ENCODE measurements at places on chromosomes 5 and 9.
A peak's percentile ranks its signal among the peaks of the same experiment; 100 is the strongest.

DNA sequence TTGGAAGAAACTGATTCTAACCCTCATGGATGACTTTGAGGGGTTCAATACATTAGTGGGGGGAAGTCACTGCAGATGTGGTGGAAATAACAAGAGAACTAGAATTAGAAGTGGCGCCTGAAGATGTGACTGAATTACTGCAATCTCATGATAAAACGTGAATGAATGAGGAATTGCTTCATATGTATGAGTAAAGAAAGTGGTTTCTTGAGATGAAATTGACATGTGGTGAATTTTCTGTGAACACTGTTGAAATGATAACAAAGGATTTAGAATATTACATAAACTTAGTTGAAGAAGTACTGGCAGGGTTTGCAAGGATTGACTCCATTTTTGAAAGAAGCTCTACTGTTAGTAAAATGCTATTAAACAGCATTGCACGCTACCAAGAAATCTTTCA lies 113.0 kb downstream of the UGCG start:
- no peak for DNase-seq

GRCh38 chr9:114902786-114903524 lies 27.4 kb downstream of the TNFSF8 start:
- peak; percentile 47 for DNase-seq

- DNase-seq: no peak
Measured at GRCh38 chr5:179166886-179167841, 107.0 kb downstream of the ZNF354C start.

- DNase-seq: no peak
Measured at GRCh38 chr5:88551724-88552345, 283.2 kb upstream of the TMEM161B start.

DNA sequence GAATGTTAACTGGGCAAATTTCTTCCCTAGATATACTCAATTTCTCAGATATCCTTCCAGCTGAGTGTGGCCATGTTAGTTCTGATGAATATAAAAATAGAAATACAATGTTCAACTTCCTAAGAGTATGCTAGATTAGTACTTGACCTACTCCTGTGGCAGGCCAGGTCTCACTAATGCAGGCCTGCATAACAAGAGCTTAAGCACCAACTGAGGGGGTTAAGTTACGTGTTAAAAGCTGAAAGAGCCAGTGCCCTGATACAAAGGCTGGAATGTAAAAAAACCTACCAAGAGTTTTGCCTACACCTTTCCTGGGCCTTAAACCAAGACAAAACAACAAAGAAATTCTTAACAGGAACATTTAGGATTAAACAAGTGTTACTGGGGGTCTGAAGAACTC lies 102.8 kb downstream of the MRPS30 start:
- no peak for DNase-seq

GRCh38 chr9:117164512-117164911 lies 250.3 kb downstream of the ASTN2 start:
- DNase-seq: no peak

- DNase-seq: no peak
Measured at GRCh38 chr9:105679257-105680022, 14.9 kb upstream of the TMEM38B start.

GRCh38 chr5:17839848-17840247 lies 205.6 kb downstream of the TAF11L14 start:
- no peak for DNase-seq

- no peak for DNase-seq
Measured at GRCh38 chr9:8457055-8457454, 657.5 kb upstream of the DMAC1 start.

GRCh38 chr9:86685556-86685955 lies 261.8 kb downstream of the GAS1 start:
- DNase-seq: no peak

DNA sequence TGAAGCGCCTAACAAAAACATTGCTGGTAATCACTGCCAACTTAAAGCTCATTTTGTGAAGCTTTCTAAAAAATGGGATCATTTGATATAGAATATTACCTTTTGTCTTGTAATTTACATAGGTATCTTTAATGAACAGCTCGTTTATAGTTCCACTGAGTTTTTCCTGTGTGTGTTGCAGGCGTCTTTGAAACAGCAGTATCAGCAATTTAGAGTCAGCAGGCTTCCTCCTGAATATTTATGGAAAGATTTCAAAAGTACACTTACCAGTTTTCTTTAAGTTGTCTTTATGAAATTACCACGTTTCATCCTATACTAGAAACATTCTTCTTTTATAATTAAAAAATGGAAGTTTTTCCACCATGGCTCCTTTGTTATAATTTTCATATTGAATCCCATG lies 140.3 kb upstream of the GRIN3A start:
- no peak for DNase-seq

- DNase-seq: no peak
Measured at GRCh38 chr5:2212481-2212880, 329.8 kb upstream of the IRX4 start.

- DNase-seq: no peak
Measured at GRCh38 chr9:112446080-112446479, 40.5 kb upstream of the KIAA1958 start.

DNA sequence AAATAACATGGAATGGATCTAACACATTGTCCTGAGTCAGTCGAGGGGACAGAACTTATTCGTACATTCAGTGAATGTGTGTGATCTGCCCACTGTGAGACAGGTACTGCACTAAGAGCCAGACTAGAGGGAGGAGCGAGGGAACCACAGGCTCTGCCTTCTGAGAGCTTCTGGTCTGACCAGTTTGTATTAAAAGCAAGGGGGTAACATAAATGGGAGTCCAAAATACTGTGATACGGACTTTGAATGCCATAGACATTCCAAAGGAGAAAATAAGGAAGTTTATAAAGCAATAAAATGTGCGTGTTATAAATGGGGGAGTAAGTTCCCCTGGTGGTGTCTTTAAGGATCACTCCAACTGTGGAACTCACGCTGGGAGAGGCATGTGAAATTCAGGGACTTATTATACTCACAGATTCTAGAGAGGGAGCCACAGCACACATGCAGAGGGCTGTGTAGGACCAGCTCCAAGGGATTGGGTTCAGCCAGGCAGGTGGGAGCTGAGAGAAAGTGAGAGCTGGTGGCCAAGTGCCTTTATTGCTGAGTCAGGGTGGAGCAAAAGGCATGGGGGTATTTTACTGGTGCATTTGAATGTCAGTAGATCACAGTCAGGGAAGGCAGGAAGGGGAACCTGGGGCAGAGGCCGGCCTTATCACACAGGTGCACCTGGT lies 186.5 kb upstream of the WWC1 start:
- DNase-seq: no peak

- DNase-seq: no peak
Measured at GRCh38 chr9:88809355-88810161, 181.7 kb upstream of the S1PR3 start.

GRCh38 chr5:127757576-127757975 lies 54.4 kb downstream of the CCDC192 start:
- DNase-seq: no peak

DNA sequence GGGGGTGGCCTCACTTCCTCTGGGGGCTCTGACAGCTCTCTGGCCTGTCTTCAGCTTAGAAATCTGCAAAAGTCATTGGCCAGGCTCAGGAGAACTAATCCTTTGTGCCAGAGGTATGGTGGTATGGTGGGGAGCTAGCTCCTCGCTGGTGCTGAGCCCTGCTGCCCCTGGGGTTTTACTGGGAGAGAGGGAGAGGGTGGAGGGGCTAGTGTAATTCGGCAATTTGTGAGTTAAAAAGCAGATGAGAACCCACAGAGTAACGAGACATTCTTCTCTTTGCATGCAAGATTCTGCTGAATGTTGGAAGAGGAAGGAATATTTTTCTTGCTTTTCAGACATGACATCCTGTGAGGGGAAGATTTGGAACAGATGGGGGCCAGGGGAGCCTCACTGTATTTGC lies 65.5 kb upstream of the SPRY4 start:
- no peak for DNase-seq

GRCh38 chr9:85740787-85741094 lies 1.0 kb downstream of the AGTPBP1 start:
- DNase-seq: no peak

DNA sequence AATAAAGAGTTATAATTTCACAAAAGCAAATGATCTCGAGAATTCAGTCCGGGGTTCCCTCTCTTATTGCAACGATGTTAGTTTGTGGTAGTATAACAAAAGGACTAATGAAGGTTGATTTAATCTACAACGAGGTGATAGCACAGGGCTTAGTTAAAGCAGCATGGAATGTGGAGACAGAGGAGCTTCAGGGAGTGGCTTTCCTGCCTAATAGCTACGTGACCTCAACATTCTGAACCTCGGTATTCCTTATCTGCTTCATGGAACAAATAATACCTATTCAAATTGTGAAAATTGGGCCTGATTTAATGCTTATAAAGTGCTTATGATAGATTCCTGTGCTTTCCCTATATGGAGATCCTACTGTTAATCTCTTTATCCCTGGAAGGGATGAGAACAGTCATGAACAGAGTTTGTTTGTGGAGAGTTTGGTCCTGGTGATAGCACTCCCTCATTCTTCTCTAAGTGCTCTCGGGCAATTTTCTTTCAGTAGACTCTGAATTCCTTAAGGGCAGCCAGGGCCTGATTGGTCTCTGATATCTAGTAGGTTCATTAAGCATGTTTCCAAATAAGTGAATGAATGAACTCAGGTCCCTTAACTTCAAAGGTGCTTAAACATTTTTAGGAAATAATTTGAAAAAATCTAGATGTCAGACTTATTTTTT lies 104.1 kb upstream of the TUT7 start:
- DNase-seq: no peak

- DNase-seq: no peak
Measured at GRCh38 chr9:14075218-14075617, 238.7 kb downstream of the NFIB start.

- no peak for DNase-seq
Measured at GRCh38 chr5:41869151-41869723, 988 bp downstream of the OXCT1 start.

Data from effector memory CD4-positive, alpha-beta T cell (primary cell).